ENCODE measurements at places on chromosomes 13 and 19. TPM values are rescaled to one million over a fixed set of nuclear protein-coding genes. Genes with fewer than 3 reads are reported as not detected.
A peak's percentile ranks its signal among the peaks of the same experiment; 100 is the strongest.

GRCh38 chr19:5071579-5071978 is 102.7 kb downstream of the KDM4B start:
- no peak for DNase-seq

DNA sequence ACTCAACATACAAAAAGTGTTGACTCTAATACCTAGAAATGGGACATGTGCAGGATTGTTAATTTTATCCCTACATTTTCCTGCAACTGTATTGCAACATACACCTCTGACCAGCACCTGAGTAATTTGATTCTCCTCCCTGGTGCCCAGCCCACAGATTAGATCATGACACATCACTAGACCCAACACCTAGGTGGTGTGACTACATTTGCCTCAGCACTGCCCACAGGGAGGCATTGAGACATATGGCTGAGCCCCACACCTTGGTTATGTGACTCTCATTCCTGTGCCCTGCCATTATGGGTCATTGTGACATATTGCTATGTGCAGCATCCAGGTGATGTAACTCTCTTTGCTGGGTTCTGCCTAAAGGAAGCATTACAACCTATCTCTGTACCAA is 13.2 kb upstream of the ZNF254 start:
- DNase-seq, result no peak

- DNase-seq, result no peak
Measured at GRCh38 chr19:42831221-42832019, 48.1 kb downstream of the PSG1 start.

DNA sequence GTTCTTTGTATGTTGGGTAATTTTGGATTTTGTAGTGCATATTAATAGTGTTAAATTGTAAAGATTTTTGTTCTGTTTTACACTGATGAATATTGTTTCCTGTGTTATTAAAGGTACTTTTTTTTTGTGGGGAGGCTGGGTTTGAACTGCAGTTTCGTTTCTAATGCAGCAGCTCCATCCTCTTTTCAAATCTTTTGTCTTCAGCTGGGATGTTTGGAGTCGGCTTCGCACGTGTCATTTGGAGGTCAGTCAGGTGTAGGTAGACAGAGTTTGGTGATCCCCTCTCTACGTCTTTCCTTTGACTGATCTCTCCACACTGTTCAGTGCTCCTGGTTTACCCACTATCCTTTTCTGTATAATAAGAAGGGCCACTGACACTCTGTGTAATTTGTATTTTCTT is 30.3 kb downstream of the TDRD3 start:
- DNase-seq, result no peak

DNA sequence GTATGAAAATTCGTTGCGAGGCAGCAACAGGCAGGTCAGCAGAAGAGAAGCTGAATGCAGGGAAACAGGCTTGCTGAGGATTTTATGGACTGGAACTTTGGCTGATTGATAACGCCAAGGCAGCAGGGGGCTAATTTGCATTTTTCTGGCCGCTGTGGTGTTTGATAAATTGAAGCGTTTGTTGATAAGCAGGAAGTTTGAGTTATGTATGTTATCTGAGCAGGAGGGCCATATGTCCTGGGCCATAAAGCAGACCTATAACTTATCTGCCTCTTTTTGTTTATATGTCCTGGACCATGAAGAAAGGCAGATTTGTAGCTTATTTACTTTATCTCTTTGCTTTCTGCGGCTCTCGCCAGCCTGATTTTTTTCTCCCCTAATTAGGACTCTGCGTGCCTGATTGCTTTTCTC is 65.9 kb downstream of the ZNF627 start:
- DNase-seq, result no peak

DNA sequence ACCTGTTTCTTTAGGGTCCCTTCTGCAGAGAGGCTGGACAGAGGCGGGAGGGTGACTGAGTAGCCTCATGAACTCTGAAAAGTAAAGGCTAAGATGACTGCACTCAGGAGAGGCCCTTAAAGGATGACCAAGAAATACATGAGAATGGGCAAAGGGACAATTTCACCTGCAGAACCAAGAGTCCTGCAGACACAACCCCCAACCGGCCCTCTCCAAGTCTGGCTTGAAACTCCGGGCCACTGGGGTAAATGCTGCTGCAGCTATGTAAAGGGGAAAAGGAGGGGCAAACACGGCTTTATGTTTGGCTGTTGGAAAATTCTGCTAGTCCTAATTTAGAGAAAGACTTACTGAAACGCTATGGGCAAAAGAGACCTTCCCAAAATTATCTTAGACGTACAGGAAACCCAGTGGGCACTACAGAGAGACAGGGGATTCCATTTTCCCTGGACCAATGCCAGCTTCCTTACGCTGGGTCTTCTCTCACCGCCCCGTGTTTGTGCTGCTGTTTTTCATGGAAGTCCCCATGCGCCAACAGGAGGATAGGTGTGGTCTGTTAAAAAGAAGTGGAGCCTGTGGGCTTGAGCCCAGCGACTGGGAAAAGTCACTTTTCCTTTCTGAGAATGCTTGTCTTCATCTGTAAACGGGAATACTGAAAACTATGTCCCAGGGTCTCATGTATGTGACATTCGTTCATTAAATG is 10.6 kb downstream of the COL4A2 start:
- no peak for DNase-seq

Gene PSG2
- total RNA-seq, result not detected

- peak; percentile 62 for DNase-seq
Measured at GRCh38 chr19:10898633-10899032, 27.3 kb downstream of the CARM1 start.

GRCh38 chr19:55336101-55336500 is 3.6 kb upstream of the KMT5C start:
- DNase-seq, result peak; percentile 13

DNA sequence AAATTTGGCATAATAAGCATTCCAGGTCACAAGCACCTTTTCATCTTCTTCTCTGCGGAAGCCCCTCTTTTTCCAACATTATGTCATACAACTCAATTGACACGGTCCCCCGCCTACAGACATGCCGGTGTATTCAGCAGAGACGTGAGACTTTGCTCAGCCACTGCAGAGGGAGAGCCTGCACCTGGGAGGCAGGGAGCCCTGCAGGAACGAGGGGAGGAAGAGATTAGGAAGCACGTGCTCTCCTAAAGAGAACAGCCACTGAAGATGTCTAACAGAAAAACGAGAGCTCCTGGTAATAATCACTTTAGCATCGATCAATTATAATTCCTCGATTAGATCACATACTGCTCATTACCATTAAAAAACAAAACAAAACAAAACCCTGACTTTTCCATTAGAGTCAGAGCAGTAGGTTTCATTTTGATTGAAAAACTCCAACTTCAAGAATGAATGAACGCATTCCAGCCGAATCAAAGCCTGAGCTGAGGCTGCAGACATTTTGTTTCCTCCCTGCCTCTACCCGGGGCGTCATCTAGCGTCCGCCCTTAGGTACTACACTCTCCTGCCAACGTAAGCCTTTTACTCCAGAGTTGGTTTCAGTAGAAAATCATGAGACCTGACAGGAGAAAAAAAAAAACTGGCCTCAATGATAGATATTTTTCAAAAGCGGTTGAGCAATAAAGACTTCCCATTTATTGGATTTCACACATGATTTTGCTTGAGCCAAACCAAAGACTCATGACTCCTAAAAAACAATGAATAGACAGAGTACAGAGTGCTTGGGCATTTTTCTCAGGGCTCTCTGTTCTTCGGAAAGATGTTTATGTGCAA is 194.5 kb downstream of the KATNAL1 start:
- peak; percentile 95 for DNase-seq

DNA sequence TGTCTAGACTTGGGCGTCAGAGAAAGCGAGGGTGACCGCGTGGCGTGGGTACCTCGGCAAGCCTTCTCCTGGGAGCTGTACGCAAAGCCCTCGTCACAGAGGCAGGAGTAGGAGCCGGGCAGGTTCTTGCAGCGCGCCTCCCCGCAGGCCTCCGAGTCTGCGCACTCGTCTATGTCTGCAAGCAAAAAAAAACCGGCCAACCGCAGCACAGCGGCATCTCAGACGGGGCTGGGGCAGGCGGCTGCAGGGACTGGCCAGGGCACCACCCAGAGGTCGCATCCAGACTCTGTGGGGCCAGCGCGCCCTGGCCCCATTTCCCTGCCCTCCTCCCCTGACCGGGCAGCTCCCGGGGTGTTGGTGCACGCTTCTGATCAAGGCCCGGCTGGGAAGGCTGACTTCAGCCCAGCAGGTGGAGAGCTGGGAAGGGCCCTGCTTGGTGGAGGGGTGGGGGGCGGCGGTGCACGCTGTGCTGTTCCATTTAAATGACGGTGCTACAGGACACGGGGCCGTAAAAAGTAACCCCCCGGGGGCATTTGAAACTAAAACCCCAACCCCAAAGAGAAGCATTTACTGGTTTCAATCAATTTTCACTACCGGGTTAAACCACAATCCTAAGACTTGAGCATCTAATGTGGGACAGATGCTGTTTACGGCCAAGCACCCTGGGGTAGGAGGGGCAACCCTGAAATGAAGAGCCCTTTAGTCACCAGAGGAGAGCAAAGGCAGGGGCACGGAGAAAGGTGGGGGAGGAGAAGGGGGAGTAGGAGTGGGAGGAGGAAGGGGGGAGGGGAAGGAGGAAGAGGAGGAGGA is 28.2 kb downstream of the GAS6 start:
- DNase-seq, result peak; percentile 97

Gene LILRB1
- not detected for total RNA-seq

Gene ZNF69
- total RNA-seq, result 14.1 TPM

DNA sequence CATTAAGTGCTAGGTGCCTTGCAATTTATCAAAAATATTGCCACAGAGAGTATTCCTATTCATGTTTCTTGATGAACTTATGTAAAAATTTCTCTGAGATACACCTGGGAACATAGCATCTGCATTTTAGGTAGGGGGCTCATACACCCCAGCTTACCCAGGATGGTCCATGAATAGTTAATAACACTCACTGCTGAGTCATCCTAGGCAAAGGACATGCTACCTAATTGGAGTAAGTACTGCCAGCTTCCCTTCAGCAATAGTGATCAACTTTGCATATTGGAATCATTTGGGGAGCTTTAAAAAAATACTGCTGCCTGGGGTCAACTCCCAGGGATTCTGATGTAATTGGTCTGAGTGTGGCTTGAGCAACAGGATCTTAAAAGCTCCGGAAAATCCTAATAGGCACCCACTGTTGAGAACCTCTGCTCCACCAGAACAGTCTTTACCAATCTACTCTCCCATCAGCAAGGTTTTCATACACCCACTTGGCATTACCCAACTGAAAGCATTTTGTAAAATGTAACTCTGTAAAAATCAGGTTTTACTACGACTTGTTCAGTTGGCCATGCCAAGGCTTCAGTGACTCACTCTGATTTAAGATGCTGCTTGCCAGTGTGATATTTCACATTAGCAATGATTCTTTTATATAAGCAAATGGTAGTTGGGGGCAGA is 67.2 kb upstream of the FNDC3A start:
- DNase-seq, result no peak

GRCh38 chr19:7505682-7506384 is 10.1 kb upstream of the ZNF358 start:
- peak; percentile 89 for DNase-seq
